ENCODE measurements at places on chromosomes 16 and 17.

GRCh38 chr16:7400117-7400890 is 67.7 kb downstream of the RBFOX1 start:
- no peak for DNase-seq

GRCh38 chr17:851924-852323 is 69.8 kb downstream of the MRM3 start:
- DNase-seq = no peak

GRCh38 chr16:59973966-59974365 is 1239.8 kb upstream of the GOT2 start:
- DNase-seq = no peak

DNA sequence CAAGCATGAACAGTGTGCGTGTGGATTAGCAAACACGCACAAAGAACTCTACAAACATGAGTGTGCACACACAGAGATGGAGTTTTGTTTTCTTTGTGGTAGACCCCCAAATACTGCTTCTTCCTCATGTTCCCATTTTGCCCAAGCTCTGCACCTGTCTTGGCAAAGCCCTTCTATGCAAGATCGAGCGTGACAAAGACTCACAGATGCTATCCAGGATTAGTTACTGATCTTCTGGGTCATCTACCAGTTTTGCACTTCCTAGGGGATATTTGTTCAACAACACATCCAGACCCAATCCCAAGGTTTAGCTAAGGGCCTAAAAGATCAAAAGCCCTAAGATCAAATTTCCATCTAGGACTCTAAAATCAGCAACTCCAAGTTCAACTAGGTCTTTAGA is 16.0 kb downstream of the LRRC36 start:
- DNase-seq = no peak

DNA sequence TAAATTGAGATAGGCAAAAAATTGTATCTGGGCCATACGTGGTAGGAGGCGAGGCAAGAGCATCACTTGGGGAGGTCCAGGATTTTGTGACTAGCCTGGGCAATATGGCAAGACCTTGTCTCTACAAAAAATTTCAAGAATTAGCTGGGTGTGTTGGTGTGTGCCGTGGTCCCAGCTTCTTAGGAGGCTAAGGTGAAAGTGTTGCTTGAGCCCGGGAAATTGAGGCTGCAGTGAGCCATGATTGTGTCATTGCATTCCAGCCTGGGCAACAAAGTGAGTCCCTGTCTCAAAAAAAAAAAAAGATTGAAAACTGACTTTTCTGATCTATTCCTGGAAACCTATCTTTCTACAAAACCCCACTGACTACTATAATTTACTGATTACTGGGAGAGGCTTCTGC is 26.7 kb downstream of the CDK12 start:
- no peak for DNase-seq

GRCh38 chr16:84992717-84993075 is 18.6 kb downstream of the ZDHHC7 start:
- DNase-seq = no peak

DNA sequence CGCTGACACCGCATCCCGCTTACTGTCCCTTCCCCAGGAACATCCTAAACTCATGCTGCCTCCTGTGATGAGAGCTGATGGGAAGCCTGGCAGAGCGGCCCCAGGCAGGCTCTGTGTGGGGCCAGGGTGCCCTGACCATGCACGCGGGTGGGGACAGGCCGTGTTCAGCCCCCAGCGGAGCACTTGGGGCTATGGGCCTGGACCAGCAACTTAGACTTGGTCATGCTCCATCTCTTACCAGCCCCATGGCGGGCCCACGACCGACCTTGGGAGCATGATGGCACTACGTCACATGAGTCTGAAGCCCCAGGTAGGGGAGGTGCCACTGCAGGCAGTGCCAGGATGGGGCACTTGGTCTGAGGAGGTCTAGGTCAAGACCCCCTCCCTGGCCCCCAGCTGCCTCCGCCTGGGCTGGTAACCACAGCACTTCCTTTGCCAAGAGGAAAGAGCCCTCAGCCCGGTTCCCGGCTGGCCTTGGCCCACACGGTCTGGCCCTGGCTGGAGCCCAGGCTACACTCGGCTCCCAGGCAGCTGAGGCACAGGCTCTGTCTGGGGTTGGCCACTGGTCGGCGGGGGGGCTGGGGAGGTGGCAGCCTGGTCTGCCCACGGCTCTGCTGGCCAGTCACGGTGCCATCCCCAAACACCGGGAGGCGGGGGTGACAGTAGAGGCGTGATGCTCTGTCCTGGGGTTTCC is 25.7 kb downstream of the BAHCC1 start:
- DNase-seq = no peak

DNA sequence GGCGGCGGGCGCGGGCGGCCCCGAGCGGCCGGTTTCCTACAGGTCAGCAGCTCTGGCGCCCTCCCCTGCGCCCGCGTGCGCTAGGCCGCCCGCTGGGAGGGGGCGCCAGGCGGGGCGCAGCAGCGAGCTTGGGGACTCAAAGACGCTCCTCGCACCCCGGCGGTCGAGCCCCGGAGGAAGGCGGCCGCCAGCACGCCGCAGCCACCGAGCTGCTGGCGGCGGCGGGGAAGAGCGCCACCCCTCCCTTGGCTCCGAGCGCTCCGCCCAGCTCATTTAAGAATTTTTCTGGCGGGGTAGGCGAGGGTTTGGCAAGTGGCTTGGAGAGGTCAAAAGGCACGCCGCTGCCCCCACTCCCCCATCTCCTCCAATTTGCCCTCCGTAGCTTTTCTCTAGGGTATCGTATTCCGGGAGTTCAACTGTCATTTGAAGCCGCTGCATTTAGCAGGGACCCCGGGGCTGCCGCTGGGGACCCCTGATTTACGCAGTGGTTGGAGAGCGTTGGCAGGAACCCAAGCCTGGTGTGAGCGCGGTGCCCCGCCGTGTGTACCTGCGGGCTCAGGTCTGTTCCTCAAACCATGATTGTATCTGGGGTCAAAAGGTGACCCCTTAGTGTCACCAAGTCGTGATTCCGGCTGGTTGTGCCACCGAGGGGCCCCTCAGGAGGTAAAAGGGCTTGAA is 59.5 kb upstream of the GSE1 start:
- peak; percentile 73 for DNase-seq

DNA sequence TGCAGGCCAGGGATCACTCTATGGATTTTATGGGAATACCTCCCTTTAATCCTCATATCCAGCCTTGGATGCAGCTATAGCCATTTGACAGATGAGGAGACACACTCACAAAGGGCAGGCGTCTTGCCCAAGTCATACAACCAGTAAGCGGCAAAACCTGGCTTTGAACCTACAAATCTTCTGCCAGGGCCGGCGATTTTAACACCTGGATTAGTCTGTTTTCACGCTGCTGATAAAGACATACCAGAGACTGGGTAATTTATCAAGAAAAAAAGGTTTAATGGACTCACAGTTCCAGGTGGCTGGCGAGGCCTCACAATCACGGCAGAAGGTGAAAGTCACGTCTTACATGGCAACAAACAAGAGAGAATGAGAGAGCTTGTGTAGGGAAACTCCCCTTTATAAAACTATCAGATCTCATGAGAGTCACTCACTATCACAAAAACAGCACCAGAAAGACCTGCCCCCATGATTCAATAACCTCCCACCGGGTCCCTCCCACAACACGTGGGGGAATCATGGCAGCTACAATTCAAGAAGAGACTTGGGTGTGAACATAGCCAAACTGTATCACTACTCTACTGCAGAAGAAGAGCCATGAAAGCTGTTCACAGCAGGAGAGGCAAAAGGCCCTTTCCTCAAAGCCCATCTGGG is 67.5 kb downstream of the XYLT1 start:
- DNase-seq = peak; percentile 33

- DNase-seq = no peak
Measured at GRCh38 chr17:21378553-21378952, 2.4 kb downstream of the KCNJ12 start.

GRCh38 chr16:3740186-3740585 is 22.9 kb upstream of the TRAP1 start:
- DNase-seq = no peak

DNA sequence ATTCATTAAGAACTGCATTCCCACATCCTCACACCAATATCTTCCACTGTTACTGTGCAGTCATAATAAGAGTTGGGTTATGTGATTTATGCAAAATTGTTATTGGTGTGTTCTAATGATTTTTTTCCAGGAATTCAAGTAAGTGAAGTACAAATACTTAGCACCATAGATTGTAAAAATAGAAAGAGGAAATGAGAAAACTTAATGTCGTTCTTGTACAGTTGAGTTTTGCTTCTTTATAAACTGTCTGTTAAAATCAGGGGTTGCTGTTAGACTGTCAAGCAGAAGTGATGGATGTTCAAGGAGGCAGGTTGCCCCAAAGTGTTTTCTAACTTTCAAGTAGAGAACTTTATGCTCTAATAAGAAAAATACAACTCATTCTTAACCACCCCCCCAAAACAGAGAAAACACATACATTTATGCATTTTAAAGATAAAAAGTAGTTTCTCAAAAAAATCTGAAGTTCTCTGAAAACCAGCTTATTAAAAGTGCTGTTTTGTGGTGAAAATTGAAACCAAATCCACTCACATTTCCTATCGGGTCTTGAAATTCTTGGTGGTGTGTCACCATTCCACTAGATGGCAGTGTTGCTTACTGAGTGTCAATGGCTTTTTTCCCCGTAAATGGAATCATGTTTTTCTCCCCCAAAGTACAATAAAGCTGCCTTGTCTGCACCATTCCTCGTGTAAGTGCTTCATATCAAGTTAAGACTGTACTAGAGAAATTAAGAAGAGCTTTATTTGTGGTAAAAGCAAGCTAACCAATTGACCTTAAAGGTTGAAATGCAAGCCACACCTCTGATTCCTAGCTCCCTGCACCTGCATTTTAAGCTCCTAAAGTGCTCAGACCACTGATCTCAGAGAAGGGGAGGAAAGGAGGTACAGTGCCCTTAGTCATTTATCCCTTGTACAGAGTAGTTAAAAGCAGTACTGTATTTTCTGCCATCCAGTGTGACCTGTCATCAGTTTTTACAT is 4.7 kb upstream of the IGSF6 start:
- DNase-seq = peak; percentile 83

GRCh38 chr16:8929086-8929748 is 34.5 kb downstream of the USP7 start:
- no peak for DNase-seq

GRCh38 chr17:64326420-64327054 is 63.5 kb upstream of the TEX2 start:
- DNase-seq = peak; percentile 56

GRCh38 chr16:57022445-57022844 is 33.1 kb downstream of the NLRC5 start:
- DNase-seq = no peak

- DNase-seq = no peak
Measured at GRCh38 chr17:30449480-30449879, 27.7 kb upstream of the GOSR1 start.

DNA sequence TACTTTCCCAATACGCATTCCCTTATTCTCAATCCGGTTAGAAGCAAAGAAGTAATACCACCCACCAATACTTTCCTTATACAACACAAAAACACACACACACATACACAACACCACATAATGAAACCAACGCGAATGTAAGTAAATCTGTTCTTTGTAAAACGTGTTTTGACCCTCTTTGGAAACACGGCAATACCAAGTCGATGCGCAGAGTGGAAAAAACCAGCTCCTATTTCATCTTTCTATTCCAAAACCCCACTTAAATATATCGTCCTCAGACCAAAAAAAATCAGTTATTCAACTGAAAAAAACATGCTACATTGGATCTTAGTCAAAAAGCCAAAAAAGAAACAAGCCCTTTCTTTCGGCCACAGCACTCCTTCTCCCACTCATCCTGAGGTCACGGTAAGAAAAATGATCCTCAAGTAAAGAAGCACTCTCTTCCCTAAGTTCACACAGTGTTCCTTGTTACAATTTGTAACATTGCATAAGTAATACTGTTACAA is 31.0 kb upstream of the ARL4D start:
- peak; percentile 91 for DNase-seq

DNA sequence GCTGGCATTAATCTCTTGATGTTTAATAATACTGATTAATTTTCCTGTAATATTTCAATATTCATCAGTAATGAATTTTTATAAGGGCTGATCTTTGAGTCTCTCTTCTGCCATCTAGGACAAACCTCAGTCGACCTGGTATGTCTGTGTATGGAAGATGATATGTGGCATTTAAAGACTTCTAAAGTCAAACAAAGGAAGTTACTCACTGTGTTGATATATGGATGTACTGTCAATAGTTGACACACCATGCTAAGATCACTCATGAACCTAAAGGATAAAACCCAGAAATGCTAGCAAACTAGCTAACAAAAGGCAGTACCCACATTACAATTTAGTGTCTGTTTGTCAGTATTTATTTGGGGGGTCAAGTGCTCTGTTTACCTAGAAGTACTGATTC is 380.7 kb upstream of the GOT2 start:
- DNase-seq = no peak

- no peak for DNase-seq
Measured at GRCh38 chr16:47644166-47644565, 183.0 kb downstream of the PHKB start.

DNA sequence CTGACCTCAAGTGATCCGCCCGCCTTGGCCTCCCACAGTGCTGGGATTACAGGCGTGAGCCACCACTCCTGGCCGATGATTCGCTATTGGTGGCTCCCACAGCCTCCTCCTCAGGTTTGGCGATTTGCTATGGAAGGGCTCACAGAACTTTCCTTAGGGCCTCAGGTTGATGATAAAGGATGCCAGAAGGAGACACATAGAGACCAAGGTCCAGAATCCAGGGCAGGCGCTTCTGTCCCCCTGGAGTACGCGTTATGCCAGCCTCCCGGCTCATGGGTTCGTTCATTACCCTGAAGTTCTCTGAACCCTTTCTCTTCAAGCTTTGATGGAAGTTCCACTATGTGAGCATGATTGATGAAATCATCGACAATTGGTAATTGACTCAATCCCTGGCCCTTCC is 19.9 kb downstream of the LGALS3BP start:
- DNase-seq = no peak

- DNase-seq = peak; percentile 74
Measured at GRCh38 chr17:64155751-64156544, 26.0 kb upstream of the ERN1 start.

DNA sequence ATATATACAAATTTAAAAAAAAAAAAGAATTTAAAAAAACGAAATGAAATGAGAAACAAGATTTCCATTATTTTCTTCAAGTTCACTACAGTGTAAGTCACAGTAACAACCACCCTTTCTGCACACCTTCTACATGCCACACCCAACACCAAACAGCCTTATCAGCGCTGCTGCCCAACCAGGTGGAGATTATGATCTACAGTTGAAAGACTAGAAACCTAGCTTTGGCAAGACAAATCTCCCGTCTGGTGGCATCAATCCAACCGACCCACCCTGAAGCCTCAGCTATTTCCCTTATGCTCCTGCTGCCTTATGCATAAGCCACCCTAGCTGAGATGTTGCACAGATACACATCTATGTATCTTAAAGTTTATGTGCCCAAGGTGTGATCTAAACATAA is 60.8 kb downstream of the PARN start:
- no peak for DNase-seq

DNA sequence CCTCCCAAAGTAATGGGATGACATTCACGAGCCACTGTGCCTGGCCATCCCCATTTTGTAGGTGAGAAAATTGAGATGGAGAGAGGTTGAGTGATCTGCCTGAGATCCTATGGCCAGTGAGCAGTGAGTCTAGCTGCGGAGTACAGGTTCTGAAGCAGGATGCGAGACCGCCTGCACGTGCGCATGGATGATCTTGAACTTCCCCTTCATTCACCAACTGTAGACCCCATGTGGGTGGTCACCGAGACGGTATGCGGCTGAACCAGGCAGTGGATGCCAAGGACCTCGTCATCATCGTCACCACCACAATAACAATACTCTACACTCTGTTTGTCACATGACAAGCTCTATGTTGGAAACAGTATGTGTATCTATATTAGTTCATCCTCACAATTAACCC is 6.2 kb upstream of the SPNS3 start:
- no peak for DNase-seq

- peak; percentile 90 for DNase-seq
Measured at GRCh38 chr16:75385507-75386152, 47.7 kb downstream of the CFDP1 start.

GRCh38 chr16:69870761-69871160 is 80.4 kb upstream of the CLEC18A start:
- no peak for DNase-seq

All from suppressor macrophage treated with lipopolysaccharide for 1 hour (primary cell).